ENCODE measurements at places on chromosomes 1 and 21. TPM values are rescaled to one million over a fixed set of nuclear protein-coding genes. Genes with fewer than 3 reads are reported as not detected.

The MAN1C1 gene
- total RNA-seq = 4.7 TPM

The TAS1R1 gene
- not detected for total RNA-seq

The PLEKHN1 gene
- total RNA-seq = 0.33 TPM

The ARMH1 gene
- total RNA-seq = 1.3 TPM

The PDPN gene
- total RNA-seq = 4.5 TPM

The SRSF10 gene
- total RNA-seq = 102 TPM

The OR2T2 gene
- total RNA-seq = not detected

All from smooth muscle cell of trachea (primary cell).